Esophagus muscularis mucosa (tissue), 4 donors: ENCODE measurements at places on chromosomes 2 and 18. TPM values are rescaled to one million over a fixed set of nuclear protein-coding genes. Genes with fewer than 3 reads are reported as not detected.

DNA sequence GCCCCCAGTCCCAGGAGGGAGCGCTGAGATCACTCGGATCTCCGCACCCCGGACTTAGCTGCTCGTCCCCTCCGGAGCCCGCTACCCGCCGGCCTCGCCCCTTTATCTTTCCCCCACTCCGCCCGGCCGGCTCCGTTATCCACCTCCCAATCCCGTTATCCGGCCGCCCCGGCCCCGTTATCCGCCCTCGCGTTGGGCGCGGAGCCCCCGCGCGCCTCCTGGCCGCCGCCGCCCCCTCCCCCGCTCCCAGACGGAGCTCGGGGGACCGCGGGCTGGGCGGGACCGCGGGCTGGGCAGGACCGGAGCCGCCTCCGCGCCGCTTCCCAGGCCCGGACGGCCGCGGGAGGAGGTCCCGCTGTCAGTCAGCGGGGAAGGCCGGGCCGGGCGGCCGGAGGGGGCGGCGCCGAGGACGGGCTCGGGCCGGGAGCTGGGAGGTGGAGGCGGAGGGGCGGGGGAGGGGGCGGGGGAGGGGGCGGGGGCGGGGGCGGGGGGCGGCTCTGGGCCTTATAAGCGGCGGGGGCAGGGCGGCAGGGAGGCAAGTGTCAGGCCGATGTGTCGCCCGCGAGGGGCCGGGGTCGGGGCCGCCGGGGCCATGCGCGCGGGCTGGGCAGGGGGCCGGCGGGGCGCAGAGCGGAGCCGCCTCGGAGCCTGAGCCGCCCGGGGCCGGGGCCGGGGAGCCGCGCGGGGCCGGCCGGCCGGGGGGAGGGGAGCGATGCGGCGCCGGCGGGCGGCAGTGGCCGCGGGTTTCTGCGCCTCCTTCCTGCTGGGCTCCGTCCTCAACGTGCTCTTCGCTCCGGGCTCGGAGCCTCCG, at the start of gene PKDCC:
Gene PKDCC (plus strand): TSS at position 534 of the 811 bp plus-strand sequence. CDS start 179 bp downstream, at position 713.
- DNase-seq: no peak

DNA sequence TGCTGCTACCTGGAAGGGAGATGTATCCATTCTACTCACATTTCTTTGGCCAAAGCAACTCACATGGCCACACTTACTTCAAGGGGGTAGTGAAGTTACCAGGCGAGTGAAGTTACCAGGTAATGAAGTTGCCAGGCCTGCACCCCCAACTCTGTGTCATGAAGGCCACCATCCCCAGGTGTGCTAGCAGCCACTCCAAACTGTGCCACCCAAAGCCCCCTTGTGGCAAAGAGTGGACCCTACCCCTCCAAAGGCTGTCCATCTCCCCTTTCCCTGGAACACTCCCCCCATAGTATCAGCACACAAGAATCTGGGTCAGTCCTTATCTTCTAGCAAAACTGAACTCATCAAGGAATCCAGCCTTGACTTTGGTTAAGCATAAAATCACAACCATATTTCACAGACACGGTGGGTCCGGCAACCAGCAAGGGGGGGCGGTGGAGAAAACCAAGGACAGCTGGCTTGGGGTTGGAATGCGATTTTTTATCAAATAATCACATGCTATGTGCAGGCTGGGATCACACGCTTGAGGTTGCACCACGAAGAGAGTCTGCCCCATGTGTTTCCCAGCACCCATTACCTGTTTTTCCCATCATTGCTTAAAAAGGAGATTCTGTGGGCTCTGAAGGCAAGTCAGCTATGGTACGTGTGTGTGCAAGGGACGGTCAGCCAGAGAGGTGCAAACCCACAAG, 60.9 kb downstream of the ZFP36L2 start:
- no peak for DNase-seq

DNA sequence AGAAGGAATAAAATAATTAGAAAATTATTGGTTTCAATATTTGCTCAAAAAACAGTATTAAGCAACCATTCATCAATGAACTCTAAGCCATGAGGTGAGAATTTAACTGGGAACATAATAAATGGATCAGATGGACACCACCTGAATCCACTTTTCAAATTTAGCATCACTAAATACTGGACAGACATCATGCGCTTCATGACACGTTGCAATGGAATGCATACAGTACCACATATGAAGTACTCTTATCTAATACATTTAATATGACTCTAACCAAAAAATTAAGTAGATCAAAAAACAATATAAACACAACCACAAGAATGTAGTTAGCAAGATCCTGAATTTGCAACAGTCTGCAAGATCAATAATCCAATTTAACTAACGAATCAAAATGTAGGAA, 76.6 kb downstream of the COBLL1 start:
- no peak for DNase-seq

DNA sequence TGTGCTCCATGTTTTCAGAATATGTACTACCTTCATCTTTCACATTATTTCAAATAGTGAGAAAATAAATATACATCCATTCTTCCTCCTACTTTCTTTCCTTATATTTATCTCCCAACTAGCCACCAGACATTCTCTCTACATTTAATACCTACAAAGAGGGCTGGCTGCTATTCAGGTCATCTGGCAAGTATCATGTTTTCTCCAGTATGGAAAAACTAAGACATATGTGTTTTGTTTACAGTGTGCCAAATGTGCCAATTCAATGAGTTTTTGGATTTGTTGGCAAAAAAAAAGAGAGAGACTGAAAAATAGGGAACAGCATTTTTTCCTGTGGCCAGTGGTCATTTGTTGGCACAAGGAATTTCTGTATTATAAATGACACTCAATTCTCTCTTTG, 1207.3 kb downstream of the DPP10 start:
- no peak for DNase-seq

DNA sequence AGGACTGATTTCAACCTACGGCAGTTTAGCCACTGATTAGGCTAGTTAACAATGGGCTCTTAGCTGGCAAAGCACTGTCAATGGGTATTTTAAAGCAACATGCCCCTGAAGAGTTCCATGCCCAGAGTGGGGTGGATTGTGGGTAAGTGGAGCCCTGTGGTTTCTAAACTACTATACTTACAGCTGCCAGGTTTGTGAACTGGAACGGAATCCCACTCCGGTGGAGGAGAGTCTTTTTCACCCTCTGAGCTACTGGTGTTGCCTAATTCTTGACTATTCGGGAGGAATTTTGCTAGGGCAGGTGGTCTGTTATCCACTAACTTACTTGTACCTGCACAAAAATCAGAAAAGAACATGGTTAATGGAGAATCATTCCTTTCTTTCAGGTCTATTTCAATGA, 52.6 kb downstream of the ZAP70 start:
- no peak for DNase-seq

DNA sequence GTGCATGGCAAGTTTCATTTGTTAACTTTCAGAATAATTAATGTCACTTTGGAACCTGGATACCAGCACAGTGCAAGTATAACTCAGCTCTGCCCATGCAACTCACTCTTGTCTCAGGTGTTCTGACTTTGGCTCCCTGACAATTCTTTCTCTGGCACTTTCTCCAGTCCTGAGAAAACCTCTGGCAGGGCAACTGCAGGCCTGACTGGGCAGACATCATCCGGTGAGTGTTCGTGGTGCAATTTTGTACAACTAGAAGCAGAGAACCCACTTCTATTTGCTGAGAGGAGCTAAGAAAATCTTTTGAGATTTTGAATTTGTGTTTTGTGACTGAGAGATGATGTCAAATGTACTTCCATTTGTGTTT, 143.0 kb downstream of the AQP4 start:
- DNase-seq: peak; percentile 21

GRCh38 chr18:38695559-38696280, 1130.1 kb upstream of the CELF4 start:
- no peak for DNase-seq

DNA sequence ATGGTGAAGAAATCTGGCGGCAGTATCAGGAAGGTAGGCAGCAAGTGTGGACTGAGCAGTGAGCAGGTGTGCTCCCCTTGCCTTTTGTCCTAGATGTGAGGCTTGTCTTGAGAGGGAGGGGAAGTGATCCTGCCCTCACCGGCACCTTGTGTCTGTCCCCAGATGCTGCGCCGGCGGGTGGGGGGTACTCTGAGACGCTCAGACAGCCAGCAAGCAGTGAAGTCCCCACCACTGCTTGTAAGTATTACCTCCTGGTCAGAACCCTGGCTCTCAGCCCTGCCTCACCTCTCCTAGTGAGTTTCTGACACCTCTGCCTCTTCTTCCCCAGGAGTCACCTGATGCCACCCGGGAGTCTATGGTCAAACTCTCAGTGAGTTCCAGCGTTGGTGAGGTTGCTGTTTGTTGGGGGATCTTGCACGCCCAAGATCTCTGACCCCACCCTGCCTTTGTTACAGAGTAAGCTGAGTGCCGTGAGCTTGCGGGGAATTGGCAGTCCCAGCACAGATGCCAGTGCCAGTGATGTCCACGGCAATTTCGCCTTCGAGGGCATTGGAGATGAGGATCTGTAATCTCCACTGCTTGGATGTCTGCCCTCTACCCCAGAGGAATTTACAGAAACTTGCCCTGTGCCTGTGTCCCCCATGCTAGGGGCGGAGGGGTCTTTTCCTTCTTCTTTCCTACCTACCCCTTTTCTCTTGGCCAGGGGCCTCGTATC, 4.2 kb downstream of the ZNF513 start:
- DNase-seq: no peak

- no peak for DNase-seq
Measured at GRCh38 chr18:78732273-78733210, 247.1 kb upstream of the SALL3 start.

GRCh38 chr2:175805442-175806124, 196.5 kb downstream of the LNPK start:
- peak; percentile 75 for DNase-seq

- peak; percentile 88 for DNase-seq
Measured at GRCh38 chr18:55079481-55080355, 120.5 kb upstream of the CCDC68 start.

C1QL2 gene
- total RNA-seq: not detected

CAPN13 gene
- total RNA-seq: not detected

ONECUT2 gene
- total RNA-seq: under 0.01 TPM

LOXHD1 gene
- total RNA-seq: 0.13 TPM
